ENCODE measurements at places on chromosomes 1 and 21.

- DNase-seq: no peak
These were observed 17.7 kb downstream of the TINAGL1 start for GRCh38 chr1:31593770-31594632.

- DNase-seq: no peak
These were observed 8.8 kb downstream of the MDM4 start for GRCh38 chr1:204524986-204525385.

DNA sequence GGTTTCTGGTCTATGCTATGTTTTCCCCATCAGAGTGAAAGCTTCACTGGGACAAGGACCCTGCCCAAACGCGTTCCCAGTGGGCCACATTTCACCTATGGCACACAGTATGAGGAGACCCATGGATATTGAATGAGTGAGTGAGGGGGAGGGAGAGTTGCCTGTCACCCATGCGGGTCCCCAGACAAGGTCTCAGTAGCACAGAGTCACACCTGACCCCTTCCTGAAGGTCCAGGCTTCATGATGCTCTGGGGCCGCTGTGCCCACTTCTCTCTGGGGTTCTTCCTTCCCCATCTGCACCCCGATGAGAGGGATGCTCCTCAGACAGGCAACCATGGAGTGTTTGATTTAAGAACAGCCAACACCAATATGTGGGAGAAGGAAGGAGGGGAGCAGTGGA lies 72.3 kb upstream of the CSF3R start:
- DNase-seq: no peak

DNA sequence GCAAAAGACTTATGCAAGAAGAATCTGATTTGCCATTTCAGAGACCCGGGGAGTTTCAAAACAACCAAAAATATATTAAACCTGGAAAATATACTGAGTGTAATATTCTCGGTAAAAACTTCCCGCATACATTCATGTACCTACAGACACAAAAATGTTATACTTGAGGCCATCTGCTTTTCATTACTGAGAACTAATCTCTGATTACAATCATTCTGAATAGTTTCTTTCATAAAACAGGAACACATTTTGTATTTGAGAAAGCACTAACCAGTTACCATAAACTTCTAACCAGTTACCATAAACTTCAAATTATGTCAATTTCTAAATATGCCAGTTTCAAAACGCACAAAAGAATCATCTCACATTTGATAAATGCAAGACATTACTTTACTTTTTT lies 7.8 kb downstream of the ZNHIT6 start:
- no peak for DNase-seq

- DNase-seq: no peak
These were observed 1.6 kb downstream of the C1orf141 start for GRCh38 chr1:67133177-67133576.

GRCh38 chr1:172758259-172758658 lies 99.4 kb downstream of the FASLG start:
- no peak for DNase-seq

DNA sequence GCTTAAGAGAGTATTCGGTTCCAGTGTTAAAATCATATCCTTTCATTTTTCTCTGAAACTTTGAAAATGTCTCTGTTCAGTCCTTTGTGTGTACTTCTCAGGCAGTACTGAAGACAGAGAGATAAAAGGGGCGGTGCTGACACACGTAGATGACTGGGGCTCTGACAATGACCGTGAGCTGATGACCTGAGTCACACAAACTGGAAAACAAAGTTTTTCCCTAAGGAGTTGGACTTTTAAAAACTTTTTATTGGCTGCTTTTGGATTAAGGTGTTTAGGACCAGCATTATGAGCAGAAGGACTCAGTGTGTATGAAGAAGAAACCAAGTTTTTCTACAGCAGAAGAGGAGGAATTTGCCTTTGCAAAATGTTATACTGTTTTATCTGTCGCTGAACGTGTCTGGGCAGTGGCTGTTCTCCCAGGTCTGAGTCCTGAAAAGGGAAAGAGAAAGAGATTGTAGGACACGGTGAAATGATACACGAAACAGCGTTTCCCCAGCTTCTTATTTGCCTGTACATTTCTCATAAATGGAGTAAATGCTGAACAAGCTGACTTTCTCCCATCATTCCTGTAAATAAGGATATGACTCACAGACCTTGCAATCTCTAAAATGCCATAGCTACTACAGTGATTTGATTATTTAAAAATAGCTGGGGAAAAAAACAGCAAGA lies 51.5 kb downstream of the MAP3K7CL start:
- no peak for DNase-seq

GRCh38 chr1:51070640-51071039 lies 31.4 kb upstream of the C1orf185 start:
- no peak for DNase-seq

GRCh38 chr1:78224861-78225552 lies 179.2 kb downstream of the GIPC2 start:
- no peak for DNase-seq
